Large intestine (tissue), 12 donors: ENCODE measurements at places on chromosomes 3 and 15. TPM values are rescaled to one million over a fixed set of nuclear protein-coding genes. Genes with fewer than 3 reads are reported as not detected.
A peak's percentile ranks its signal among the peaks of the same experiment; 100 is the strongest.

GRCh38 chr3:175002732-175003143 is 143.6 kb downstream of the NAALADL2 start:
- DNase-seq: no peak

DNA sequence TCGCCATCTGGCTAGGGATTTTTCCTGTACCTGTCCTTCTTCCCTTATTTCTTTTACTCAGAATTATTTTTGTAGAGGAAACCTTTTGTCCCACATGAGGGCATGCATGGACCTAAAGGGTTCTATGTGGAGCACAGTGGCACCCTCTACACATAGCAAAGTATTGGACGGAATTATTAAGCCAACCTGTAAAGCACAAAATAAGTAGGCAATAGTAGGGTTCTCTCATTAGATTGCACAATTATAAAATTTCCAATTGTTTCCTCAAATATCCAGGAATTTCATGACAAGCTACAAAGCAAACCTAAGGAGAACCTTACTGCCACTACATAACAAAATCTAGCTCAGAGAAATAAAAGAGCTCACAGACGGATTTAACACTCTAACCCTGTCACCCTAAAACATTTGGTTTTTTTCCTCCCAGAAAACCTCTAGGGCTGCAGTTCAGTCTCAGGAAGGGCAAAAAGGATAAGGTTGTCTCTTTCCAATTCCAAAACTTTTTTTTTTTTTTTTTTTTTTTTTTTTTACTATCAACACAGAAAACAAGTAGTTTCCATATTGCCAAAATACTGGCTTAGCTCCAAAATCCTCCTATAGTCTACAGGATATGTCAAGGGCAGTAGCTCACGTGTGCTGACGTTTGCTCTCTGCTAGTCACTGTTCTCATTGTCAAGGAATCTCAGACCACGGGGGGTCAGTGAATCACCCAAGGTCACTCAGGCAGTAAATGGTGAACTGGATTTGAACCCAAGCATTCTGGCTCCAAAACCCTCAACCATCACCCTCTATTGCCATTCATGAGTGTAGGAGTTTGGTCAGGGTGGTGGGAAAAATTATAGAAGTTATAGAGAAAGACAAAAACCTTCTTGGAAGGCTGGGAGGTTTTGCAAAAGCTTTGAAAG is 52.3 kb downstream of the NCEH1 start:
- DNase-seq: no peak

DNA sequence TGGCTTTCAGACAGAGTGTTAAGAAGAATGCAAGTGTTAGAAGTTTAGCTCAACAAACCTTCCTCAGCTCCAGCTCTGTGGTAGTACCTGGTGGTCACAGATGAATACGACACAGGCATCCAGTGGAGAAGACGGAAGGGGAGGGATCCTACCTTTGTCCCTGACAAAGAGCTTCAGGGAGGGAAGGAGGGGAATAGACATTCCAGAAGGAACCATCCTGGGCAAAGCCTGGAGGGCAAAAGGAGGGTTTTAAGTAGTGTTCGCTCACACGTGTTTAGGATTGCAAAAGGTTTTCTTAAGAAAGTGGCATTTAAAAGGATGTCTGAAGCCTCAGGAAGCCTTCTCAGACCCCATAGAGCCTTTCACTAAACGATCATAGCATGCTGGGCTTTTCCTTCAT is 2.8 kb downstream of the CHCHD4 start:
- DNase-seq: no peak

DNA sequence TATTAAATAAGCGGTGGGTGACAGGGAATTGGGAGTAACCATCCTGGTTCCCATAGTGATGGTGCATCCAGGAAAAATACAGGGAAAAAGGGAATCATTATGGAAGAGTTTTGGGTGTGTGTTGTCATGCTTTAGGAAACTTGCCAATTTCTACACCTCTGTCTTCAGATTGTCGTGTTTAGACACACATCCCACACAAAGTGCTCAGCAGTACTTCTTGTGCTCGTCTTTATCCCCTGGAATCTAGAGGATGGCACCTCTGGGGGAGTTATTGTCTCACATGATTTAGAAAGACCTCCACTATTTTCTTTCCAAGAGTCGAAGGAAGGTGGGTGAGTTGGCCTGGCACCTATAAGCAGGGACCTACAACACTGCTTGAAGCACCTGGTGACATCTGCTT is 35.8 kb downstream of the CACNA1D start:
- no peak for DNase-seq

GRCh38 chr3:195895078-195895860 is 13.1 kb downstream of the TNK2 start:
- no peak for DNase-seq

DNA sequence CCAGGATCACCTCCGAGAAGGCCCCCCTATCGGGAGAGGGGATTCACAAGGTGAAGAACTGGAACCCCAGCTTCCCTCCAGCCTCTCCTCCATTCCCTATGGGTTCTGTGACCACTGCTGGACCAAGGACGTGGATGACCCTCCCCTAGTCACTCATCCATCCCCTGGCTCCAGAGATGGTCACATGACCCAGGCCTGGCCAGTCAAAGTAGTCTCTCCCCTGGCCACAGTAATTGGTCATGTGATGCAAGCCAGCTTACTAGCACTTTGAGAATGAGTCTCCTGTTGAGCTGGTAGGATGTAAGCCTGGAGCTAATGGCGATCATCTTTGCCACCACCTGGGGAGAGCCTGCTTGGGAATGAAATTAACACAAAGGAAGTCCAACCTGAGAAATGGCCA is 3.9 kb downstream of the CAMK1 start:
- no peak for DNase-seq

DNA sequence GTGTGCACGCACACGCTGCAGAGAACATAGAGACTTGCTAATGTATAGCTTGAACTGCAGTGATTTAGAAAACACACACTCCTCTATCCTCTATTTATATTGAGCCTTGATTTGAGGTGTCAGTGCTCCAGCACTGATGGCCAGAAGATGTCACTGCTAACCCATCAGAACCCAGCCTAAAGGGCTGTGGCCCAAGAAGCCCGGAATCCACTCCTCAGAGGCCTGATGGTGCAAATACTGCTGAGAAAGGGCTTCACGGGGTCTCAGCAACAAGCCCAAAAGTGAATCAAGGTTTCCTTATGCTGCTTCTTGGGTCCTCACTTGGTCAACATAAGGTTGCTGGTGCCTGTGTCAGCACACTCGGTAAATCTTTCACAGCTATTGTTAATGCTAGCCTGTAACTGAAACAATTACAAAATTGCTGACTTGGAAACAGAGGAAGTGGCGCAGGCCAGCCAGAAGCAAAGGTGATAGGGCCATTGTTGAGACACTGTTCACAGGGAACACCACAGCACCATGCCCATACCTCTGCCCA is 60.3 kb downstream of the HEG1 start:
- DNase-seq: peak; percentile 79

GRCh38 chr3:125033135-125033534 is 22.7 kb downstream of the HEG1 start:
- DNase-seq: no peak

GRCh38 chr3:103052236-103052830 is 617.5 kb downstream of the ZPLD1 start:
- peak; percentile 71 for DNase-seq

- DNase-seq: no peak
These were observed 137.5 kb downstream of the LRRK1 start for GRCh38 chr15:101056366-101057334.

GRCh38 chr3:188230962-188231361 is 77.0 kb downstream of the LPP start:
- no peak for DNase-seq

DNA sequence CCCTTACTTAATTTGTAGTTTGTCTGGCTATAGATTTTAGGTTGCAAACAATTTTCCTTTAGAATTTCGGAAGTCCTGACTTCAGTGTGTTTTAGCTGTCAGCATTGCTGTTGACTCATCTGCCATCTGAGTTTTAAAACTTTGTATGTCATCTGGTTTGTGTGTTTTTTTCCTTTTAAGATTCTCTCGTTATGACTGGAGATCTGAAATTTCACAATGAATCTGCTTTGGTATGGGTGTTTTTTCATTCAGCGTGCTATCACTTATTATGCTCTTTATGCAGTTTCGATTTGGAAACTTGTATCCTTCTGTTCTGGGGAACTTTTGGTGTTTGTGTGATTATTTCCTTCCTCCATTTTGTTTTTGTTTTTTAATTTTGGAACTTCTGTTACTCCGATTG is 53.7 kb upstream of the ZNF280D start:
- no peak for DNase-seq

DNA sequence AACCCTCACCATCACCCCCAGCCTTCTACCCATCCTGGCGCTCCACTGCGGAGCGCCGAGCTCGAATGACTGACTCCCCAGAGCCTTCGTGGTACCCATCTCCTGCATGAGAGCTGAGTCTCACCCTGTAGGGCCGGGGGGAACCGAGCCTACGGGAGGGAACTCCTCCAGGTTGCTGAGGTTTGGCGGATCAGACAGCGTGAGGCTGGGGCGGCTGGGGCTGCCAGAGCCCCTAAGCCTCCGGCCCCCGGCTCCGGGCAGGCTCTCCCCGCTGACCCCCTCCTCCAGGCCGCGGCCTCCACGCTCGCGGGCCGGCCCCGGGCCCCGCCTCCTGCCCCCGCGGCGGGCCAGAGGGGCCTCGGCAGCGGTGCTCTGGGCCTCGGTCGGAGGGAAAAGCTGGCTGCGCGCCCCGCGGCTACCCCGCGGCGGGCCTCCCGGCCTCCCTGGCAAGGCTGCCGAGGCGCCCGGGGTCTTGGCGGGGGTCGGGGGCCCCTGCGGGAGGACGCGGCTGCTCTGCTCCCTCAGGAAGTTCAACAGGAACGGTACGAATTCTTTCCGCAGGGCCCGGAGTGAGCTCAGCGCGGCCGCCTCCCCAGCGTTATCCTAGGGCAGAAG is 643 bp downstream of the CDAN1 start:
- no peak for DNase-seq

- no peak for DNase-seq
These were observed 77.6 kb upstream of the POMGNT2 start for GRCh38 chr3:43183456-43183855.

GRCh38 chr3:15083252-15083651 is 15.7 kb downstream of the RBSN start:
- DNase-seq: no peak

DNA sequence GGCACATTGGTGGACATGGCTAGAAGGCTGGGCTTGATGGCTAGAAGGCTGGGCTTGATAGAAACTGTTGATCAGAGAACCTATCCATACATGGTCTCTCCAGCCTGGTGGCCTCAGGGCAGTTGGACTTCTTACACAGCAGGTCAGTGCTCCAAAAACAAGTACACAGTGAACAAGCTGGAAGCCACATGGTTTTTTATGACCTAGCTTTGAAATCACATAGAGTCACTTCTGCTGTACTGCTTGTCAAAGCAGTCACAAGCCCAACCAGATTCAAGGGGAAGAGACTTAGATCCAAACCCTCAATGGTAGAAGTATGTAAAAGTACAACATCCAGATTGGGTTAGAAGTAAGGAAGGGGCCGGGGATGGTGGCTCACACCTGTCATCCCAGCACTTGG is 89.4 kb upstream of the HES1 start:
- DNase-seq: no peak

GRCh38 chr15:56249092-56249491 is 5.4 kb upstream of the RFX7 start:
- peak; percentile 38 for DNase-seq

- DNase-seq: no peak
These were observed 273.4 kb downstream of the ARRDC4 start for GRCh38 chr15:98233873-98234272.

GRCh38 chr15:53539878-53540277 is 219.6 kb downstream of the WDR72 start:
- no peak for DNase-seq

DNA sequence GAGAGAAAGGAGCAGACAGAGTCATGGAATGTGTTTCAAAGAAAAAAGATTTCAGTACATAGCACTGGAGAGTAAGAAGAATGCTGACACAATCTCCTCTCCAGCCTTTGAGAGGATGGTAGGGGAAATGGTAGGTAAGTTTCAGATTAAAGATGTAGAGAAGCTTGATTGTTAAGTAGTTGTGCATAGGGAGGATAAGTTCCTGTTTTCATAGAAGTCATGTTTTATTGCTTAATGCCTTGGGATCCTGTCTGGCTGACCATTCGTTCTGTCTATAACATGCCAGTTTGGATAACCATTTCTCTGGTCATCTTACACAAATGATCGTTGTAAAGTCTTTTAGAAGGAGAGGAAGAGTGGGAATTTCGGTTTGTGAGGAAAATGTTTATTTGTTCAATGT is 95.7 kb upstream of the IGSF10 start:
- DNase-seq: no peak

GRCh38 chr3:25821746-25822573 is 32.1 kb downstream of the OXSM start:
- DNase-seq: no peak

DNA sequence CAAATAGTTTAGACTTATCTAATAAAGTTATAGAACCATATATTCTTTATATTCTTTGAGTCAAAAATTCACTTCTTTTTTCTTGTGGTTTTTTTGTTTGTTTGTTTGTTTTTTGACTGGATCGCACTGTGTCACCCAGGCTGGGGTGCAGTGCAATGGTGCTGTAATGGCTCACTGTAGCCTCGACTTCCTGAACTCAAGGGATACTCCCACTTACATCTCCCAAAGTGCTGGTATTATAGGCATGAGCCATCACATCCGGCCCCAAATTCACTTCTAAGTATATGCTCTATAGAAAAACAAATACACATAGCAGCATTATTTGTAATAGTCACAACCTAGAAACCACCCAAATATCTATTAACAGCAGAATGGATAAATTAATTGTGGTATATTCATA is 13.7 kb upstream of the SLTM start:
- DNase-seq: no peak

DNA sequence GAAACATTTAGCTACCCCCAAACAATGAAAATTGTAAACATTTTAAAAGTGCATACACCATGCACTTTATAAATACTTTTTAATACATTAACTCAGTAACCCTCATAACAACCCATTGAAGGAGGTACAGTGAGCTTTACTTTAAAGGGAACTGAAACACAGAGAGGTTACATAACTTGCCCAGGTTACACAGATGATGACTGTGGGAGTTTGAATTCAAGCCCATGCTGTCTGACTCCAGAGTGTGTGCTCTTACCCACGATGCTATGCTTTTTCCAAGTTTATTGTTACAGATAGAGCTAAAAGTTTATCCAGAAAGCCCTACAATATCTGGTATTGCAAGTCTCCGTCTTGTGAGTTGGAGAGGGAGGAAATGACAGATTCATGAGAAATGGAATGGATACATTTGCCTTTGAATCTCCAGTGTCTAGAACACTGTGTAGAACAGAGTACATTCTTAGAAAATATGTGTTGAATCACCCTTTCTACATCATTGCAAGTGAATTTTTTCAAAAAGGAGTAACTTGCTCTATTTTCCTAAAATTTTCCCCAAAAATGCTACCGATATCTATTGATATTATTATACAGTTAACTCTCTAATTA is 428.3 kb downstream of the NAALADL2 start:
- DNase-seq: no peak

The LEKR1 gene
- polyA plus RNA-seq: 2.2 TPM

The DUOX2 gene
- polyA plus RNA-seq: 0.04 TPM

The FES gene
- polyA plus RNA-seq: 17.9 TPM

The SENP8 gene
- 3.4 TPM for polyA plus RNA-seq

The PDZRN3 gene
- 40.7 TPM for polyA plus RNA-seq

The NMNAT3 gene
- polyA plus RNA-seq: 15.1 TPM

The GORASP1 gene
- polyA plus RNA-seq: 66.7 TPM
